Right kidney (tissue), 9 donors: ENCODE measurements at places on chromosomes 12 and 14.

- no peak for DNase-seq
Measured at GRCh38 chr14:61406198-61406597, 84.8 kb downstream of the PRKCH start.

DNA sequence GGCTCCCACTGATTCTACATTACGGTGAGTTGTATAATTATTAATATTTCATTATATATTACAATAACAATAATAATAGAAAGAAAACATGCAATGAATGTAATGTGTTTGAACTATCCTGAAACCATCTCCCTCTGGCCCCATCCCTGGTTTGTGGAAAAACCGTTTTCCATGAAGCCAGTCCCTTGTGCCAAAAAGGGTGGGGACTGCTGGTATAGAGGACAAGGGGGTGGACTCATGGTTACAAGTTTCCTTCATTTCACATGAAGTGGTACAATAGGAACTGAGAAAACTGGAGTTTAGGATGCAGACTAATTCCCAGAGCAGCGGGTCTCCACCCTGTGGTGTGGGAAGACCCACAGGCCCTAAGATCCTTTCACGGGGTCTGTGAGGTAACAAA is 3.0 kb upstream of the C1RL start:
- no peak for DNase-seq

GRCh38 chr12:71456316-71456715 is 16.7 kb downstream of the LGR5 start:
- no peak for DNase-seq

DNA sequence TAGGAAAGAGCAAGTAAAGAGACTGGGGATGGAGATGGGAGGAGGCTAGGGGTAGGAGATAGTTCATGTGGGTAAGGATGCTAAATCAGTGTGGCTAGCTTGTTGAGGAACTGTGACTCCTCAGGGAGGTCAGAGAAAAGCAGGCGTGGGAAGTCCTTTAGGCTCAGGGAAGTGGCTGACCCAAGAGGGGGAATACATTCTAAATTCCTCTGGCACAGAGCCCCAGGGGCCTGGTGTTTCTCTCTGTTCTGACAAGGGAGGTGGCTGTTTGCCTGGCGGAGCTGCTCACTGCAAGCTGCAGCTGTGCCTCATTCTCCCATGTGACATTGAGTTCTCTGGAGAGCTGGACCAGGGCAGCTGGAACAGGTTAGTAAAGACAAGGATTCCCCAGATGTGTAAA is 152.2 kb upstream of the SLC38A2 start:
- no peak for DNase-seq

DNA sequence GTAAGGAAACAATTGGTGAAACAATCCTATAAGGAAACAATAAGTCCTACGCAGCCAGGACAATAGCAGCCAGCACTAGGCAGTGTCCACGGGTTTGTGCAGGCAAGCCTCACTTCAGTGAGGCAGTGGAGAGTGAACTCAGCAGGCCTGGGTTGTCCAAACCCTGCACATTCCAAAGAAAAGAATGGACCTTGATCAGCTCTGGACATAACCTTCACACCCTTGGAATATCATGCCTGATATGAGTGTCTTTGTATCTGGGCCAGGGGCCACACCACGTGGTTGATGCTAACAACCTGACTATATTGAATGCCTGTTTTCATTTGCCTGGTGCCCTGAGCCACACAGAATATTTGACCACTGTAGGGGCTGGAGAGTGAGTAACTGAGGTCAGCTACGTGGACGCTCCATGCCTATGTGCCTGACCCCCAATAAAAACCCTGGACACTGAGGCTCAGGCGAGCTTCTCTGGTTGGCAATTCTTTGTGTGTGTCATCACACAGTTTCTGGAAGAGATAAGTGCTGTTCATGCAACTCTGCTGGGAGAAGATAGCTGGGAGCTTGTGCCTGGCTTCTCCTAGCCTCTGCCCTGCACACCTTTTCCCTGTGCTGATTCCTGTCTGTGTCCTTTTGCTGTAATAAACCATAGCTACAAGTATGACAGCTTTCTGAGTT is 81.4 kb upstream of the NCOR2 start:
- no peak for DNase-seq
